Large intestine (tissue), 12 donors: ENCODE measurements at places on chromosomes 6 and 20. TPM values are rescaled to one million over a fixed set of nuclear protein-coding genes. Genes with fewer than 3 reads are reported as not detected.
A peak's percentile ranks its signal among the peaks of the same experiment; 100 is the strongest.

- H3K4me1 ChIP-seq, result peaks cover 28% of the 10 kb centered on the region
- H3K27ac ChIP-seq, result no peak overlapping the region
- H3K27me3 ChIP-seq, result no peaks in the 10 kb centered on the region
- no peak overlapping the region for H3K4me3 ChIP-seq
Measured at GRCh38 chr6:36626636-36627035, 32.5 kb downstream of the SRSF3 start.

DNA sequence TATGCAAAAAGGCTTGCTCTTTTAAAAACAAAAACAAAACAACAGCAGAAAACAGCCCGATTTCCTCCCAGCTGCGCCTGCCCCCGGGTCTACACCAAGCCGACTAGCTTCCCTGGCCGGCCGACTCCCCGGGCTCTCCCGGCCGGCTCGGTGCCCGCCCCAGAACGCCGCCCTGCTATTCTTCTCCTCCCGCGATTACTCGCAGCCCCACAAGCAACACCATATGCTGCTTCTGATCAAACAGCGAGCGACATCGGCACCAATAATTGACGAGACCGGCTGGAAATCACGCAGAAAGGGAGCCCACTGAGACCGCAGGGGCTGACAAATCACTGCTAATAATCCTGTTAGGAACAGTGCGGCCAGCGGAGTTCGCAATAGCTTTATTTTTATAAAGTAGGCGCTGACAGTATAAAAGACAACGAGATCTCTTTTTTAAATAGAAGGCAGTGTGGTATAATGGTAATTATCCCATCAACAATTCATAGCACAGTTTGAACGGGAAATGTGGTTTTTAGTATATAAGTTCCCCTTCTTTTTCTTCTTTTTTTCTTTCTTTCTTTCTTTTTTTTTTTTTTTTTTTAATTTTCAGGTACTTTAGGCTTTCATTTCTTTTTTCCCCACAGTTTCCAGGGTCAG lies 3.3 kb downstream of the SIM1 start:
- no peaks in the 10 kb centered on the region for H3K36me3 ChIP-seq
- H3K4me1 ChIP-seq, result peaks cover 8% of the 10 kb centered on the region
- H3K27me3 ChIP-seq, result peaks cover 98% of the 10 kb centered on the region
- no peak overlapping the region for H3K4me3 ChIP-seq

IRF4 gene
- 0.21 TPM for polyA plus RNA-seq

GRCh38 chr6:33073431-33073871 lies at the start of gene HLA-DPA1:
HLA-DPA1 (minus strand) TSS chr6:33073649.
- H3K4me3 ChIP-seq, result peak within 1 kb of the TSS; percentile 23
- peaks cover 31% of the 10 kb centered on the region for H3K27me3 ChIP-seq
- no peak for DNase-seq
- H3K27ac ChIP-seq, result peak within 1 kb of the TSS; percentile 32

DNA sequence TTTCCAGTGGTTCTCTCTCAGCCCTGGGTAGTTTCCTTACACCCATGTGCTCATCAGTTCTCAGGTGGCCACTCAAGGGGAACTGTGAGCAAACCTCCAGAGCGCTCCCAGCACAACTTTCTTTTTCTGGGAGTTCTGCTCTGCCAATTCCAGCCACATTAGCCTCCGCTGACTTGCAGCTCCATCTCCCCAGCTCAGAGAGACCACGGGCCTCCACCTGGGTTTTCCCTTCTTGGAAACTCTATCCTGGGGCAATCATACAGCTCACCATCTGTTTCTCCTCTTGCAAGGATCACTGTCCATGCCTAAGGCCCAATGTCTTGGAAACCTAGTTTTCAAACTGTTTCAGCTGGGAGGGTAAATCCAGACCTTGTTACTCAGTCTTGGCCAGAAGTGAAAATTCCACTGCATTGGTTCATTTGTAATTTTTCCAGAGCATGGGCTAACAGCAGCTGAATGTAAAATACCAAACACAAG lies 129.9 kb downstream of the EYA2 start:
- no peaks in the 10 kb centered on the region for H3K27me3 ChIP-seq
- H3K4me3 ChIP-seq, result no peak overlapping the region
- no peak for DNase-seq
- H3K4me1 ChIP-seq, result no peaks in the 10 kb centered on the region
- H3K27ac ChIP-seq, result no peak overlapping the region

DNA sequence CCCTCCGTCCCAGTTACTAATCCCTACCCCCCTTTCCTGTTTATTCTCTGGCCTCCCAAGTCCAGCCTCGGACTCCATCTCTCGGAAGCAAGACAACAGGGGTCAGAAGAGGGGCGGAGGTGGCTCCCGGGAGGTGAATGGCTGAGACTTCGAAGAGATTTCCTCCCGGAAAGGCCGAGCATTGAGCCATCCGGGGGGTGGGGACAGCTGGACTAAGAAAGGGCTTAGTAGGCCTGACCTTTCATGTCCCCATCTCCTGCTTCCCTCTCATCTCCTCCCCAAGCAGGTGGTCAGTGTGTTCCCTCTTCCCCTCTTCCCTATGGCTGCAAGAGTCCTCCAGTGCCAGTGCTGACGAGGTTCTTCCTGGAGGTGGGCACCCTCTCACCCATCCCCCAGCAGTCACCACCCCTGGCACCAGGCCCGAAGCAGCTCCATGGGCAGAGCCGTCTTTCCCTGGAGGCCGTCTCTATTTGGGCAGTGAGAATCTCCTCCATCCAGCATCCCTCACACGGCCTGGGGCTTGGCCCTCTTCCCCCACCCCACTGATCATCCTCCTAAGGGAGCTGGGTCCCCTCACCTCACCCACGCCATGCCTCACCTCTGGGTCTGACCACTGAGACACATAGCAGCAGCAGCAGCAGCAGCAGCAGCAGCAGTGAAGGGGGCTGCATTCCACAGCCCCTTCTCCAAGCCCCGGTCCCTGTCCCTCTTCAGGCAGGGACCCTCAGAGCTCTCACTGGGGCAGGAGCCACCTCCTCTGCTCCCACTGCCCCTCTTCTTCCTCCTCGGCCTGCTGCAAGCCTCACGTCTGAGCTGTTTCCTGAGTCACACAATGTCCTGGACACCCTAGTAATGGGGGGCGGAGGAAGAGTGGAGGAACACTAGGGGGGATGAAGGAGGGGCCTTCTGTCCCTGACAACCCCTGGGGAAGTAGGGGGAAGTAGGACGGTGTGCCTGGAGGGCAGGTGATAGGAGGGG lies at the start of gene NOTCH4:
NOTCH4 (minus strand) TSS at position 810 of the 978 bp plus-strand sequence; CDS start at position 671, 139 bp downstream.
- no peak within 1 kb of the TSS for H3K4me3 ChIP-seq
- H3K27ac ChIP-seq, result no peak within 1 kb of the TSS
- no peaks in the 10 kb centered on the region for H3K4me1 ChIP-seq
- H3K27me3 ChIP-seq, result peaks cover 9% of the 10 kb centered on the region
- DNase-seq, result no peak

- H3K27ac ChIP-seq, result no peak overlapping the region
- no peaks in the 10 kb centered on the region for H3K27me3 ChIP-seq
- H3K4me3 ChIP-seq, result no peak overlapping the region
Measured at GRCh38 chr6:160978141-160978901, 13.2 kb upstream of the MAP3K4 start.
